ENCODE measurements at places on chromosomes 2 and 18.

GRCh38 chr2:240179186-240179815 lies 38.8 kb upstream of the OTOS start:
- DNase-seq = no peak

- DNase-seq = no peak
Measured at GRCh38 chr2:18889565-18890332, 300.4 kb upstream of the NT5C1B start.

- no peak for DNase-seq
Measured at GRCh38 chr2:32355976-32356680, 695 bp upstream of the BIRC6 start.

- no peak for DNase-seq
Measured at GRCh38 chr2:174222154-174222553, 26.2 kb downstream of the OLA1 start.

DNA sequence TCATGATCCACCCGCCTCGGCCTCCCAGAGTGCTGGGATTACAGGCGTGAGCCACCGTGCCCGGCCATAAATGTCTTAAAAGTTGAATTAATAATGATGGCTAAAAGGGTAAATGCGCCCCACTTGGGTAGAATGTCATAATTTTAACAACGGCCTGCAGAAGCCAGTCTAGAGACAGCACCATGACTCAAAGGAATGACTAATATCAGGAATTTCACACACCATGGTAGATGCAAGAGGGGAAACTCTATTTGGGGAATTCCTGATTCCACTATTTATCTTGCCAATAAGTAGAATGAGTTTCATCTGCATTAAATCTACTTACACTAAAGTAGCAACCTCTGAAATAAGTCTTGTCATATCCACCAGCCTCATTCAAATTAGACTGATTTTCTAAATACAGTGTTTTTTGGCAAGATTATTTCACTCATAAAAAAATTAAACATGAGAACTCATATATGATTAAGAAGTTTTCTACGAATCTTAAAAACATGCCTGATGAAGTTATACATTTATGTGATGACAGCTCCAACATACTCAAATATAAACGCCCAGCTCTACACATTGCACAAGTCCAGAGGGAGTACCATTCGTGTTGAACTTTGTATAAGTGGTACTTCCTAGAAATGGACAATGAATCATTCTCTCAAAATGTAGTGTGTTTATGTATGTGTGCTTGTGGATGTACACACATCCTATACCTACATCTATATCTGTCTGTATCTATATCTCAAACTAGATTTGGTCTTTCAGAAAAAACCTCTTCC lies 309.7 kb downstream of the IRS1 start:
- DNase-seq = no peak

GRCh38 chr2:36356990-36357846 lies 1.6 kb downstream of the CRIM1 start:
- DNase-seq = no peak

DNA sequence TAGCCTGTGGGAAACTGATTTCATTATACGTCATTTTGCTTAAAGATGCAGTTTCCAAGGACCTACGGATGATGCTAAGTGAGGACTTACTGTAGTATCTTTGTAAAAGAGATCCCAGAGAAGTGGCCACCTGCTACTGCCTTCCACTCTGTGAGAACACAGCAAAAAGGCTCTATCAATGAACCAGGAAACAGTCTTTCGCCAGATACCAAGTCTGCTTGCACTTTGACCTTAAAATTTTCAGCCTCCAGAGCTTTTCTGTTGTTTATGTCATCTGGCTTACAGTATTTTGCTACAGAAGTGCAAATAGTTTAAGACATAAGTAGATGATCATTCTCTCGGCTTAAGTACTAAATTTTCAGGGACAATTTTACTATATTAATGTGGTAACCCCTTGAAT lies 847.9 kb upstream of the CHAC2 start:
- no peak for DNase-seq

DNA sequence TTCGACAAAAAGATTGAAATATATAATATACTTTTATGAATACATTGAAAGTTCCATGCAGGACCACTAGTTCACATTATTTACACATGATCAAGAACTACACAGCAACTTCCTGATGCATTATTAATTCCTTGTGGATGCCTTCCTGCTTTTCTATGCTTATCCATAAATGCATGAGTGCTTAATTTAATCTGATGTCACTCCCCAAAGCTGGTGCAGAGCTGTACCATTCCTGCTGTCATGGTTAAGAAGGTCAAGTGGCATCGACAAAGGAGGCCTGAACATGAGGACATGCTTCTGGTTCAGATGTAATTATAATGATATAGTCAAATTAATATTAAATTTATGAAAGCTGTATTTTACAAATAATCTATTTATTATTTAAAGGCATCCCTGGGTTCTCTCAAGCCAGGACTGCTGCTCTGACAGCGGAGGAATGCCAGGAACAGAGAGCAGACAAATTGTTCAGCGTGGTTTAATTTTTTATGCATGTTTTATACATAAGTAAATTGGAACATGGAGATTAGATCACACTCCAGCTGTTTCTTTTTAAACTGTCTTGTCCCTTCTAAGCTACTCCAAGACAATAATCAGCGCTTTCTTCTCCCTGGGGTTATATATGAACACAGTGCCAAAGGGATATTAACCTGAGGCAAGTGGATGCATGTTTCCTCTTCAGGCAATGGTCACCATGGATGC lies 307.3 kb upstream of the CNTNAP5 start:
- no peak for DNase-seq

GRCh38 chr2:97656905-97657587 lies 6.8 kb downstream of the ACTR1B start:
- no peak for DNase-seq

GRCh38 chr2:60414495-60415138 lies 138.8 kb downstream of the BCL11A start:
- DNase-seq = no peak

- no peak for DNase-seq
Measured at GRCh38 chr2:130972410-130972809, 120.8 kb downstream of the FAM168B start.

DNA sequence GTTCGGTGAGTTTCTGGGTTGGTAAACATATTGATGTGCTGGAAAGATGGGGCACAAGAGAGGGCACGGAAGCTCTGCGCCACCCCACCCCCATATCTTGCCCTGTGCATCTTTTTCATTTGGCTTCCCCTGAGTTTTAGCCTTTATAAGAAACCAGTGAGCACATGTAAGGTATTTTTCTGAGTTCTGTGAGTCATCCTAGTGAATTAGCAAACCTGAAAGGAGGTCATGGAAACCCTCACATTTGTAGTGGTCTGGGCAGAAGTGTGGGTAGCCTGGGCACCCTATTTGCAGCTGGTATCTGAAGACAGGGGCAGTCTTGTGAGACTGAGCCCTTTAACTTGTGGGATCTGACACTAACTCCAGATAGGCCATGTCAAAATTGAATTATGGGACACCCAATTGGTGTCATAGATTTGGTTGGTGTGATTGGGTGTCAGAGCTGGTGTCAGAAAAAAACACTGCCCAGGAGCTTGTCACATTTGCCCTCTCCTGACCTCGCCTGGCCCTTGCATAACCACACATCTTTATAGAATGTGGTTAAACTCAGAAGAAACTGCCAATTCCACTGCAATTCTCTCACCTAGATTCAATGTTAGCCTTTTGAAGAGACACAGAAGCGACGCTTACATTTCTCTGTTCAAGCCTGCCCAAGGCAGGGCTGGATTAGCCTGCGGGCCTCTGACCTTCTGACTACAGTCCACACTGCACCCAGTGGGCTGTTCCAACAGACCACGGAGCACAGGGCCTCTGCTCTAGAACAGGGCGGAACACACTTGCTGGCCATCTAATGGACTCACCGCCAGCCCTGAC lies 12.0 kb upstream of the GALM start:
- DNase-seq = no peak

GRCh38 chr2:81050580-81051095 lies 746.1 kb upstream of the LRRTM1 start:
- no peak for DNase-seq

DNA sequence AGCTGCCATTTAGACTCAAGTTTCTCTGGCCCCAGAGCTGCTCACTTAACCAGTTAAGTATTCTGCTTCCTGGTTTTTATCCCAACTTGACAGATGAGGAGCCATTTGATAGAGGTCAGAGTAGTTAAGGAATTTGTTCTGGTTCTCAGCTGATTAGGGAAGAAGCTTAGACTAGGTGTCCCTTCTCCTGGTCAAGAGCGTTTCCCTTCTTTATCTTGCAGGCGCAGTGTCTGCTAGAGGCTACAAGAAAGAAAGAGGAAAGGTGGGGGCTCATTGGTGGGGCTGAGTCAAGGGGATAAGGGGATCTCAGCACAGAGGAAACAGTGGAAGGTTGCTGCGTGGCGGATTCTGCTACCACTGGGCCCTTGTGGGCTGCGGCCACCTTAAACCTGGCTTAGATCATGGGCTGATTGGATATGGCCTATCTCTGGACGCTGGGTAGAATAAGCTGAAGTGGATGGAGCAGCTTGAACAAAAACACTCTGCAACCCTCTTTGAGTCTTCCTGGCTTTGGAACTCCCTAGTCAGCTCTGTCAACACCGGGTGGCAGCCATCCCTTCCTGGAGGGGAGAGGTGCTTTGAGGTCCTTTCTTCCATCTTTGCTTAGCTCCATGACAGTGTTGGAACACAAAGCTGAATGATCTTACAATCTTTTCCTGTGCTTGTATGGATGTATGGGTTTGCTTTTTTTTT lies 70.8 kb downstream of the QPCT start:
- no peak for DNase-seq

DNA sequence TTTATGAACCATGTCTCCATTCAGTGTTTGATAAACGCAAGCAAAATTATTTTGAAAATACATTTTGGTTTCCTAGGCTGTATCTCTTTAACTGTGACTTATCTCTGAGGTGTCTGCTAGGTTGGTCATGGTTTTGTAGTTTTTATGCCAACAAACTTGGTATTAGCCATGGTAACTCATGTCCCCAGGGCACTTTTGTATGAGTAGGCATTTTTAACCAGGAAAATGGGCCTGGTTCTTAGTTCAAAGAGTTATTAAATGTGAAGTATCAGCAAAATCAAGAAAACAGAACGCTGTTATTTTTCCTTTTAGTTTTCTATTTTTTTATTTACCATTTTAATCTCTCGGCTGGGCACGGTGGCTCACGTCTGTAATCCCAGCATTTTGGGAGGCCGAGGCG lies 179.3 kb upstream of the LHCGR start:
- DNase-seq = no peak

- DNase-seq = no peak
Measured at GRCh38 chr2:177403838-177404237, 11.3 kb downstream of the AGPS start.

DNA sequence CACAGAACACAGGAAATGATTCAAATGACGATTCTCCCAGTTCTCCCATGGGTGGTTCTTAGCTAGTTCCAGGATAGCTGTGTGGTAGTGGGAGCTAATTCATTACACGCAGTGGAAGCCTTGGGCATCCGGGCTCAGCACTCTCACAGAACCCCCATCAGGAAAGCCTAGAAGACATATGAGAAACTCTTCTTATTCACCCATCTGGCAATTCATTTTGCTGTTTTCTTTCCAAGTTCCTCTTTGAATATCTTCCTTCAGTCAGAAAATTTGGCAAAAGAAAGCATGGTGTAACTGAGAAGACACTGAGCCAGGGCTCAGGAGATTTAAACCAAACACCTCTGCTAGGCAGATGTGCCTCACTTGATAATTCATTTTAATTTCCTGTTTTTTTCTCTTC lies 85.2 kb upstream of the FN1 start:
- no peak for DNase-seq

DNA sequence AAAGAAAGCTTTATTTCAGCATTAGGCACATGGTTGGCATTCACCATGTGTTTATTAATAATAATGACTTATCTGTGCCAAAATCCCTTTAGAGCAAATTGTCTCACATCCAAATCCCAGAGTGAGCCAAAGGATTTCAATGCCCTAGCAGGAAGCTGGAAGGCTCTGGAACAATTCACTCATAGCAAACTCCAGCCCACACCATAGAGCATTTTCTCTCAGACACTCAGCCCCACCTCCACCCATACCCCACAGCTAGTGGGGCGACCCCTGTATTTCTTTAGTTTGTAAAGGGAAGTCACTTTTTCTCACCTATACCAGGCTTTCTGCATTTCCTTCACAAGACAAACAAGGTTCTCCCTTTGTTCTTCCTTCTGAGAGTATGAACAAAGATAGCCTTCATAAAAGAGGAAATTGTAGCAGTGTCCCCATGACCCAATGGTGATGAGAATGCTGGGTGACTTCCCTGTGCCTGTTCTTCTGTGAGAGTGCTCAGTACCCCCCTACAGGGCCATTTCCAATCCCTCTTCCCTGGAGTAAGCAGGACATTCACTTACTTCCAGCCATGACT lies 100.1 kb upstream of the APCDD1 start:
- DNase-seq = no peak

- no peak for DNase-seq
Measured at GRCh38 chr18:785242-785641, 26.8 kb downstream of the YES1 start.

GRCh38 chr2:226333388-226333787 lies 466.2 kb downstream of the IRS1 start:
- DNase-seq = no peak

- DNase-seq = no peak
Measured at GRCh38 chr2:143675021-143675420, 545.8 kb downstream of the ARHGAP15 start.

Measured in esophagus squamous epithelium (tissue), 5 donors.